ENCODE measurements at places on chromosomes 2 and 18.

- DNase-seq, result no peak
Observed at GRCh38 chr2:128644156-128644555, 325.5 kb upstream of the HS6ST1 start.

GRCh38 chr18:57698571-57699276 lies 77.1 kb upstream of the NARS1 start:
- no peak for DNase-seq

DNA sequence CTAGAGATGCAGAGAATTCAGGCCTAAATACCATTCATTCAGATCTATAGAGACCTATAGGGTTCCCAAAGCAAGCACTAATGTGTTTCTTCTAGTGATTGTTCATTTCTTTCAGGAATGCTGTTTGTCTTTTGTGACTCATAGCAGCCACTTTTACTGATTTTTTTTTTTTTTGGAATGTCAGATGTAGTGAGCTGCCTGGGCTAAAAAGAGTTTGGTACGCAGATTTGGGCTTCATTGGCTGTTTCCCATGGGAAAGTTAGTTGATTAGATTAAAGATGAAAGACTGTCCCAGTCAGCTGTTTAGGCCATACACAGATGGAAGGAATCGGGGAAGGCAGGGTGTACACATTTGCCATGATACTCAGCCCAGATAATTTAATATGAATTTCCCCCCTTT lies 87.6 kb downstream of the CDC42EP3 start:
- no peak for DNase-seq

DNA sequence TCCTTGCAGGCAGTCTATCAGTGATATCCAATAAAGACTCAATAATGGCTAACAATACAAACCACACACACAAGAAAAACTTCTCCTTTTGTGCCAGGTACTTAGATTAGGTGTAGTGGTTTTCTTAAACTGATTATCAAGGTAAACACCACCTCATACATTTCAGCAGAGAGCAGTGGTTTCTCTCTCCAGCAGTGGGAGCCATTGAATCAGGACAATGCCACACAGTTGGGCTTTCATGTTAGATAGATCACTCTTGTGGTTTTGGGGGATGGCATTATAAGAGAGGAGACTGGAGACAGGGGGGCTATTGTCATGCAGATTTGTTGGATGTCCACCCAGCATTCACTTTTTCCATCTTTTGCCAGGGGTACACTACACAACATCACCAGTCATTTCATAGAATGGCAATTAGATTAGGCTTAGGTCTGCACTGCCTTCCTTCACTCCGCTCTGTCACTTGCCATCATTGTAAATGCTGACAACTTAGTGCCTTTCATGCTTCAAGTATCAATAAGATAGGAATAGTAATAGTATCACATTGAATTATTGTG lies 13.6 kb upstream of the IRS1 start:
- no peak for DNase-seq

DNA sequence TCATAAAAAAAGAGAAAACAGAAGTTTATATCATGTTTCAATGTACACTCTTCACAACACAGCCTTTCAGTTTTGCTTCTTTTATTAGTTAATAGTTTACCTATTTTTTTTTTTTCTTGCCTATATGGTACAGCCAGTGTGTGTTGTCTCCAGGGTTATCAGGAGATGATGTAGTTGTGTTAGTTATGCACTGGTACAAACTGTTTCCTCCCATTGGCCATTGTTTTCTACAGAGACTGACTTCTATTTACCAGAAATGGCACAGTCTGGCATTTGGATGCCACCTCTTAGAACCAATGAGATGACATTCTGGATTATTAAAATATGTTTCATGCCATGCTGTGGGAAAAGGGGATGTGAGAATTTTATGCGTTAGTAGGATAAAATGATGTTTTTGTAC lies 339.4 kb downstream of the PLCL1 start:
- DNase-seq, result no peak

- no peak for DNase-seq
Observed at GRCh38 chr18:45566025-45566740, 49.1 kb upstream of the SLC14A2 start.

DNA sequence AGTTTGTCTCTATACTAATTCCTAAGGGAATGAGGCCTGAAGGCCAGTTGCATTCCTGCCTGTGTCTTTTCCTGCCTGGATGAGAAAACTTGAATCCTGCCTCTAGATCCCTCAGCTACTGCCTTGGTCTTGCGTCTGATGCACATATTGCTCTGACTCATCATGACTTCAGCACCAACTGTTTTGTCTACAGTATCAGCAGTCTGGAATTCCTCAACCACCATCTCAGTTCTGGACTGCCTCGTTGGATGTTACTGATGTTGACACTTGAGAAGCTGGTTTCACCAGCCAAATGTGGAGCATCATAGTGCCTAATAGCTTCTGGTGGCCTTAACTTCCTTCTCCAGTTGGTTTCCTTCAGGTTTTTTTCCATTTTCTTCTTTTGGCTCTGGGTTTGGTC lies 211.0 kb downstream of the CTNNA2 start:
- no peak for DNase-seq

- no peak for DNase-seq
Observed at GRCh38 chr2:70403267-70404053, 101.6 kb upstream of the FAM136A start.

- DNase-seq, result no peak
Observed at GRCh38 chr18:62412231-62412979, 87.3 kb downstream of the TNFRSF11A start.

- DNase-seq, result no peak
Observed at GRCh38 chr2:67922080-67922785, 140.6 kb downstream of the C1D start.

GRCh38 chr2:221753401-221753800 lies 181.3 kb upstream of the EPHA4 start:
- DNase-seq, result no peak

DNA sequence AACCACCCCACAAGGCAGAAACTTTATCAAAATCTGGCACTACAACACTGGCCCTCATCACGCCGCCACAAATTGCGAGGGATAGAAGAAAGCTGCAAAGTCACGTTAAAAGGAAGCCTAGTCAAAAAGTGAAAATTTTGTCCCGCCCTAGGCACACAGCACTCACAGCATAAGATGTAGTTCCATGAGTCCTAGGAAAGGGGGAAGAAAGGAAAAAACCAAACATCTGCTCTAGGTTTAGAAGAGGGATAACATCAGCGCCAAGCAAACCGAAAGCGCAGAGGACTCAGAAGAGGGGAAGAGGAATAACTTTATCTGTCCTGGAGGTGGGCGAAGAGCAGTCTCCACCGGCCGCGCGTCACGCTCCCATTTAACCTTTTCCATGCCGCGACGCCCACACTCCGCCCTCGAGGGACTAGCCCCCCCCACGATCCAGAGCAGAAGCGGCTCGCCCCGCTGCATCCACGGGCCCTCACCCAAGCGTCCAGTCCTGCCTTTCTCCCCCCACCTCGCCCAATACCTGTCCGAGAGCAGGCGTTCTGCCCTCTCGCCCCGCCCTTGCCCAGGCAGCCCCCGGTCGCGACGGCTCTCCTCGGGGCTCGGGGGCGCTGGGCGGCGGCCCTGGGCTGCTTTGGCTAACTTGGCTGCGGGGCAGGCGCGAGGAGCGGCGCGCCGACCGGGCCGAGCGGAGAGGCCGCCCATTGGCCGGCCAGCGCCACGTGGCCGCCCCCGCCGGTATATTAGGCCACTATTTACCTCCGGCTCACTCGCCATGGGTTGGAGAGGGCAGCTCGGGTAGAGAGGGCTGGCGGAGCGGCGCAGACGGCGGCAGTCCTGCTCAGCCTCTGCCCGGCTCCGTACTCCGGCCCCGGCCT lies at the start of gene HOXD1:
Gene HOXD1, plus strand, starts transcription at position 770 of the 875 bp plus-strand sequence. CDS start 134 bp downstream, outside the sequence.
- DNase-seq, result no peak

DNA sequence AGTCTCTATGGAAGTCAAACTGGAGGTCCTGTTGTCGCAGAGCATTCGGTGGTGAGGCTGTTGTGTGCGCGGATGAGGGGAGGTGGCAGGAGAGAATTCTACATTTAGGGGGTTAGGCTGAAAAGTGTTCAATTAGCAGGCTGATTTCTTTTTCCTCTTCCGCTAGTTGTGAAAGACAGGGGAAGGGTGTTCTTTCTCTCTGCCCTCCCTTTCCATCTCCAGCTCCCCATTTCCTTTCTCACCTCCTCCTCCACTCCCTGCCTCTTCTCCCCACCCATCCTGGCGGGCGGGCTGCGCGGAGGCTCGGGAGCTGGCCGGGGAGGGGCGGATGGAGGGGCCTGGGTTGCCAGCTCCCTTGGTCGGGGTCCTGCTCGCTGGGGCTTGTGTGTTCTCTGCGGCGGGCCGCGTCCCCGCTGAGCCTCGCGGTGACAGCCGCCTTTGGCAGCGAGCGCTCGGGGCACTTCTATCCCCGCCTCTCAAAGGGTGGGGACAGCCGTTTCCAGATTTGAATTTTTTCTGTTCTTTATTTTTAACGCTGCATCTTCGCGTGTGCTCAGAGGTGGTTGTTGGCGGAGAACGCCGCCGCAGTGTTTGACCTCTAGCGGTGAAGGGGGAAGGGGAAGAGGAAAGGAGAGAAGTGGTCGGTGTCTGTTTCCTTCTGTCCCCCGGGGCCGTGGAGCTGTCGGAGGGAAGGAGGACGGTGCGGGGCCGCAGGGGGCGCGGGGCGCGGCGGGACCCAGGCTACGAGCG lies 3.6 kb downstream of the SOX11 start:
- DNase-seq, result no peak

DNA sequence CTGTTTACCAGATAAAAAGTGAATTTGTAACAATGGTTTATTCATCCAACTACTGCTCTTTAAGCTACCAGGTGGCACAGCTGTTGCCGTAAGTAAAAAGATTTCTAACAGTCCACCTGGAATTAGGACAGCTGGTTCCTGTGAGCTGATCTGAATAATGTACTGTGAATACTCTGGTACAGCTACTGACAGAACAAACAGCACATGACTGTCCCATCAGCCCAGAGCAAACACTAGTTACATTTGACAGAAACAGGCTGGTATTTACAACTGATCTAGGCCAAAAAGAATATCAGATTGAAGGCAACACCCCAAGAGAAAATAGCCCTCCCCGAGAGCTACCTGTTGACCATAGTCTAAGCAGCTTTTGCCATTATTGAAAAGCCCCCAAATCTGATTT lies 840.4 kb downstream of the CPS1 start:
- no peak for DNase-seq

DNA sequence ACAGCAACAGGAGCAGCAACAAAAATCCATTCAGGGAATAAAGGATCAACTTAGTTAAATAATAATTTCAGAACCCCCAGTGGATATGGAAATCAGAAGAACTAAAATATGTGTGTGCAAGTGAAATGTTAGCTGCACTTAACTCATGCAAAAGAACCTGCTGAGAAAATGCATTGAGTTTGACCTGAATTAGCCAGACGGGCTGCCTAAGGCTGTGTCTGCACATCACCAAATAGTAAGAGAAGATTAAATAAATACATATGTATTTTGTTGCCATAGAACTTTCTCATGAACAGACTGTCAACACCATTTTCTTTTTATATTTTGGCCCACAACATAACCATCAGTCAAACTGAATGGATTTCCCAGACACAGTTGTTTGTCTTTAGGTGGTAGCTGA lies 262.0 kb upstream of the PIK3C3 start:
- no peak for DNase-seq

DNA sequence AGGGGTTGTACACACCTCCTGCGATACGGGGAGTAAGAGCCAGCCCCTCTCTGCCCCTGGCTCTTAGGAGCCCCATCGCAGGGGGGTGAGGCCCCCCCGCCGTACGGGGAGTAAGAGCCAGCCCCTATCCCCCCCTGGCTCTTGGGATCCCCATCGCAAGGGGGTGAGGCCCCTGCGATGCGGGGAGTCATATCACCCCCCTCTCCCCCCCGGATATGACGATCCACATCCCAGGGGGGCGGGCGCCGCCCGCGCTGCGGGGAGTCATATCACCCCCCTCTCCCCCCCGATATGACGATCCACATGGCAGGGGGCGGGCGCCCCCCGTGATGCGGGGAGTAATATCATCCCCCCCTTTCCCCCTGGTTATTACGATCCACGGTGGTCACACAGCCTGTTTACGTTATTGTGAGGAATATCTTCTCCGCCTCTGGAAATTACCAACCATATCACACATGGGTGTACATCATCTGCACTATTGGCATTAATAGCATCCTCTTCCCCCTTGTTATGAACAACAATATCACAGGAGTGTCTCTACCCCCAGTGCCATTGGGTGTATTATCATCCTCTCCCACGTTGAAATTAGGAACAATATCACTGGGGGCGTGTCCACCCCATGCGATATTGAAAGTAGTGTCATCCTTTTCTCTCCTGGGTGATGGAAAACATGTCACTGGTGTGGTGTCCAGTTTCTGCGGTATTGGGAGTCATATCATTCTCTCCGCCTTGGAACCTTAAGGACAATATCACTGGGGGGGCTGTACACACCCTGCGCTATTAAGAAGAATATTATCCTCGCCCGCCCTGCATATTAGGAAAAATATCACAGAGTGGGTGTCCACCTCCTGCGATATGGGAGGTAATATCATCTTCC lies 24.7 kb upstream of the NAGK start:
- DNase-seq, result no peak

GRCh38 chr18:49612515-49613033 lies 50.7 kb downstream of the LIPG start:
- DNase-seq, result no peak

GRCh38 chr2:241134711-241135110 lies 14.6 kb downstream of the PASK start:
- no peak for DNase-seq

DNA sequence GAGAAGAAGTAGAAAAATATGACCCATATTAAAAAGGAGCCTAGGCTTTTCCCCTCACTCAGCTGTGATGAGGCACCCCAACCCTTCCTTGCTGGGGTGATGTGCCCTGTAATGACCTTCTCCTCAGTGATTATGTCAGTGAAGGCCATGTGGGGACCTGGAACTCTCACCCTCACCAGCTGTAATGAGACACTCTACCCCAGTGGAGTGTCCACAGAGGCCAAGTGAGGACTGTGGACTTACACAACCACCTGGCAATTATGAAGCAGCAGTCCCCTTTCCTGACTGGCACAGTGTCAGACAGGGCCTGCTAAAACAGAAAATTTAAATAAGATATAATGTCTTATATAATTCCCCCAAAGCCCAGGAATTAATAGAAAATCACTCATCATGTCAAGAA lies 54.2 kb downstream of the SEMA4F start:
- DNase-seq, result no peak

Measured in activated T-cell treated with anti-CD3 and anti-CD28 coated beads for 48 hours (primary cell).